ENCODE measurements at places on chromosomes 1 and 21.

DNA sequence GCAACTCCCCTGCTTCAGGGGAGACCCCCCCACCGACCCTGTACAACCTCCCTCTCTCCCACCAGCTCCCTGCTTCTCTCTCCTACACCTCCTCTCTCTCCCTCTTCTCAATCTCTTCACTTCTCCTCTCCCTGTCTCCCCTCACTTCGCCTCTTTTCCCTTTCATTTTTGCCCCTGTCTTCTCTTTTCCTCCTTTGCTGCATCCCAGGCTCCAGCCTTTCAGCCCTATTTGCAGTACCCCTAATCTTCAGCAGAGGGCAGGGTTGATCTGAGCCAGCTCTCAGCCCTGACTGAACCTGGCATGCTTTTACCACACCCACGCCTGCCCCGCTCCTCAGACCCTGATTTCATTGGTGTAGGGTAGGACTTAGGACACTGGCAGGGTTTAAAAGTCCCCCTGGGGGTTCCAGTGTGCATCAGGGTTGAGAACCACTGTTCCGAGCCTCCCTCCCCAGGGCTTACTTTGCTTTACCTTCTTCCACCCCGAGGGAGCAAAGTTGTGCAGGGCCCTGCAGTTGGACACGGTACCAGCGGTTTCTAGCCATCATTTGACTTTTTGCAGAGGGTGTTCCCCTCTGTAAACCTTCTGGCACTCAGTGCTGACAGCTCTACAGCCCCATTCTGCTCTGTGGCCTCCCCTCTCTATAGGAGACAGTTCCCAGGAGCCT, 67.3 kb upstream of the CNTN2 start:
- DNase-seq: peak; percentile 40

DNA sequence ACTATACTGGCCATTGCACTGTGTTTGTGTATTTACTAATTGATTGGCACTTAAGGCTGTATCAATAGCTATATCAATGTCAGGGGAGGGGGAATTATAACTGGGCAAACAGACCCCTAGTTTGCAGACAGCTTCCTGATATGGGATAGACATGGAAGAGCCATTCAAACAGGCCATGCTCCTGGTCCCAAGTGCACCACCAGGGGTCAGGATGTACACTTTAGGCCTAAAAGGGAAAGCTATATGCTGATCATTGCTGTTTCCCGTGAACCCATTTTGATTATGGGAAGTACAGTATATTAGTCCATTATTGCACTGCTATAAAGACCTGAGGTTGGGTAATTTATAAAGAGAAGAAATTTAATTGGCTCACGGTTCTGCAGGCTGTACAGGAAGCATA, 124.9 kb upstream of the BACE2 start:
- DNase-seq: no peak

- DNase-seq: peak; percentile 21
Observed at GRCh38 chr1:115976062-115976920, at the start of gene SLC22A15. Gene SLC22A15 (plus strand): TSS chr1:115976513. CDS start chr1:115976628, 115 bp downstream.

DNA sequence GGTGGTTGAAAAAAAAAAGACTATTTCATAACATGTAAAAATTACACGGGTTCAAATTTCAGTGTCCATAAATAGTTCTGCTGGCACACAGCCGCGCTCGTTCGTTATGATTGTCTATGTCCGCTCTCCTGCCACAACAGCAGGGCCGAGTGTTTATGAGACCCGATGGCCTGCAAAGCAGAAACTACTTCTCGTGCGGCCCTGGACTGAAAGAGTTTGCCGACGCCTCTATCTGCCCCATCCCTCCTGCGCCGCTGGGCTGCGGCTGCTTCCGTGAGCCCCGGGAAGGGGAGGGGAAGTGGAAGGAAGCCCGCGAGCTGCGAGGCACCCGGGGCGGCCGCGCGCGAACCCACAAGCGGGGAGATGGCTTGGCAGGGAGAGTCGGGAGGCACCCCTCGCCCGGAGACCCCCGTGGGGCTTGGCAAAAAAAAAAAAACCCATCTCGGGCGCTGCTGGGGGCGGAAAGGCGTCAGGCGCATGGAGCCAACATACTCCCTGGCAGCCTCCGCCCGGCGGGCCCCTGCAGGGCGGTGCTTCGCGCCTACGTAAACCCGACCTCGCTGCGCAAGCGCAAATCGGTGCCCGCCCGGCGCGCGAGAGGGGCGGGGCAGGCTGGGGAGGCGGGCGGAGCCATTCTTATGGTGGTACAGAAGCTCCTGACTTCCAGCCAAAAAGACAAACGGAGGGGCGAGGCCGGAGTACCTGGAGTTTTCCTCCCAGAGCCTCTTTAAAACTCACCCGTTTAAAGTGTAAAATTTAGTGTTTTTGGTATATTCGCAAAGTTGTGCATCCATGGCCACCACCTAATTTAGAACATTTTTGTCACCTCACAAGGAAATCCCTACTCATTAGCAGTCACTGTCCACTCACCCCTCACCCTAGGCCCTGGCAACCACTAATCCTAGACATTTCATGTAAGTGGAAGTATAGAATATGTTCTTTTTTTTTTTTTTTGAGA, 8.3 kb downstream of the SLC27A3 start:
- DNase-seq: peak; percentile 91

- DNase-seq: no peak
Observed at GRCh38 chr1:24474193-24474592, 28.4 kb upstream of the RCAN3 start.

Measured in stimulated activated CD4-positive, alpha-beta T cell treated with anti-CD3 and anti-CD28 coated beads, Interleukin-4, amount 100 ng/mL, for 1 hour (primary cell).